ENCODE measurements at places on chromosomes 7 and 10.

- DNase-seq, result no peak
Measured at GRCh38 chr7:44056681-44057080, 8.7 kb downstream of the PGAM2 start.

- DNase-seq, result no peak
Measured at GRCh38 chr7:15140431-15140830, 237.9 kb upstream of the DGKB start.

DNA sequence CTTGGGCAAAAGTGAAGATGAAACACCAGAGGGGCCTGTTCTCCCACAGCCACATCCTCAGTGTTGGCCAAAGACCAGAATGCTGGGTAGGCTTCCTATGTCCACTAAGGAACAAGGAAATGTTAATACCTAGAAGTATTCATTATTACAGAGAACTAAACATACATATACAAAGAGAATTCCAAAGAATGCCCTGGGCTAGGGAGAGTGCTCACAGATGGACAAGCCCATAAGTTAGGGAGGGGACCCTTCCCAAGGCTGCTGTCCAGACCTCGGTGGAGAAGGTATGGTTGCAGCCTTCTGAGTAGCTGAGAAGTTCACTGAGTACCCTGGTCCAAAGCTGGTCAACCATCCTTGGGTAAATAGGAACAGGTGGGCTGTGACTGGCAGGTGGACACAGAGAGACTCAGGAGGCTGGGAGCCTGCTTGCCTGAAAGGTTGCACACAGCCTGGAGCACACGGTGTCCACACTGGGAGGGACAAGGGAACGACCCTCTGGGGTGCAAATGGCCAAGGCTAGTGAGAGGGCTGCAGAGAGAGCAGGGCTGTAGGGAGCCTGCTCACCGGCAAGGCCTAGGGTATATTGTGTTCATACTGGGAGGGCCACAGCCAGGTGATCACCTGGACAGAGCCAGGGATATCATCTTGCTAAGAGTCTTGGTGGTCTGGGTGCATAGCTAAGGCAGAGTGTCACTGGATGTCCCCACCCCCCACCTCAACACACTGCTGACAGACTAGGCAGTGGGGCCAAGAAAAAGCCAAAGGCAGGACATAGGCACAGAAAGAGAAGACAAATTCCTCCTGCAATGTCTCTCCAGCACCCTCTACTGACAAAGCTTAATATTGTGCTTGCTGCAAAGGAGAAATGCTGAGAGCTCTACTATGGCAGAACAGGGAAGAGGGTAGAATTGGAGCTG is 40.3 kb downstream of the CPVL start:
- no peak for DNase-seq

- DNase-seq, result no peak
Measured at GRCh38 chr10:62690703-62691102, 113.8 kb upstream of the ADO start.

DNA sequence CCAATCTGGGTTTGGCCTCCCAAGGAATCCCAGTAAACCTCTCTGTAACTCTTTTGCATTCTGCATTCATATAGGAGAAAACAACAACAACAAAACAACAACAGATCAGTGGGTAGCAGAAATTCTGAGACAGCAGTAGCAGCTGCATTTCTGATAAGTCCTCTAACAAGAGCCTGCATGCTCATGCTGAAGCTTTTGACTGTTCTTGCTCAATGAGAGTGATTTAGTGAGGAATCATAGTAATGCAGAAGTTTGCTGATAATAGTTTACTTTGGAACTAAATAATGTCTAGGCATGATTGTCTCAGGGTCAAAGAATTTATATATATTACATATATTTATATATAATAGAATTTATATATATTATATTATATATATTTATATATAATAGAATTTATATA is 35.2 kb downstream of the BMPER start:
- DNase-seq, result no peak

- no peak for DNase-seq
Measured at GRCh38 chr10:12382157-12382548, 32.8 kb downstream of the CAMK1D start.

- peak; percentile 88 for DNase-seq
Measured at GRCh38 chr10:71708301-71708703, 11.3 kb downstream of the C10orf105 start.

- DNase-seq, result no peak
Measured at GRCh38 chr10:79264942-79265341, 82.3 kb upstream of the PPIF start.

GRCh38 chr10:79407423-79407796 is 38.0 kb downstream of the ZCCHC24 start:
- DNase-seq, result no peak

DNA sequence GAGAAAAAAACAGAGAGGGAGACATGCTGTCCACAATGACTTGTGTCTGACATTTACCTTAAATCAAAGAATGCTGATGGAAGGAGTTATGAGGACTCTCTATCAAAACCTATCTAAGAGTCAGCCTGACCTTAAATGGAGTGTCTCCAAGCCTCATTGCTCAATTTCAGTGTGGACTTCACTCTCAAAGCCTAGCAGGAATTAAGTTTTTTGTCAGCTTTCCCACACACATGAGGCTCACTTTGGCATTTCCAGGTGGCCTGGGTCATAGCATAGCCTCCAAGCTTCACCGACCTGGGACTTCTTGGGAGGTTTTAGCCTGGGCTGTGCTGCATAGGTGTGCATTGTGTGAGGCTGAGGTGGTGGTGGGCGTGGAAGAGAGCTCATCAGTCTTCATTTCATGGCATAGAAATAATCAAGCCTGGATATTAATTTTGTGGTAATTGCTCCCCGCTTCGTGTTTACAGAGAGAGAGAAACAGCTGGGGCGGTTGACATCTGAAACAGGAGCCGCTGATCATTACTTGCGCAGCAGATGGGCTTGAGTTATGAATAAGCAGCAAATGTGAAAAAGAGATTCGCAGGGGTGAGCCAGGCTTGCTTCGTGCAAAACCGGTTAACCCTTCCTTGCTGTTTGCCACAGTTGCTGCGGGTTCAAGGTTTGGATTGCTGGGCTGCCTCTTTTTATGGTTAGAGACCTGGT is 647.8 kb downstream of the INHBA start:
- DNase-seq, result no peak

All from upper lobe of left lung (tissue), 6 donors.